ENCODE measurements at places on chromosomes 4 and X.
A peak's percentile ranks its signal among the peaks of the same experiment; 100 is the strongest.

DNA sequence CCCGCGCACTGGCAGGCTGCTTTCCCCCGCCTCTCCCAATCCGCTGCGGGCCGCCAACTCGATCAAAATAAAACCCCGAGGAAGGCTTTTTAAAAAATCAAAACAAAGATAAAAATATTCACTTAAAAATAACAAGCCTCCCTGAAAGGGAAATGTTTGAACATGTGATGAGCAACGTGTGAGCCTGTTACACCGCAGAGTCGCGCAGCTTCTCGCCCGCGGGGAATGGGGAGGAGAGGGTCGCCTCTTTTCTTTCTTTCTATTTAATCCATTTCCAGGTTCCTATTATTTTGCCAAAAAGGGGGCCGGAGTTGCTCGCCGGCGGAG is 326.0 kb upstream of the F9 start:
- no peak for DNase-seq

- no peak for DNase-seq
Measured at GRCh38 chr4:32697281-32697814, 1977.2 kb downstream of the PCDH7 start.

GRCh38 chrX:103376979-103377324 is 614 bp downstream of the BEX3 start:
- DNase-seq, result no peak

DNA sequence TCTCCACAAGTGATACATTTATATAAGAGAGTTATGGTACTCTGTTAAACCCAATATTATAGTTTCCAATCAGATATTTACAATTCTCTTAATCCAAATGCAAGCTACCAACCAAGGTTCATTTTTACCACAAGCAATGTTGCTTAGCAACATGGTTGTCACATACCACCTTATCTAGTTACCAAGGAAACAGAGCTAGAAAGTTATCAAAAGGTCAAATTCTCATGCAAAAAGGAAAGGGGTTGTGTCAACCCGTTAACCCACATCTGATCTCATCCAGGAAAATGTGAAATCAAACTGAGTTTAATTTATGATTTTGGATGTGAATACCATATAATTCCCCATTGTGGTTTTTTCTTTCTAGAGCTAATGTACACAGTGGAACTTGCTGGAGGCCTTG is 274.1 kb upstream of the MAGEB2 start:
- no peak for DNase-seq

DNA sequence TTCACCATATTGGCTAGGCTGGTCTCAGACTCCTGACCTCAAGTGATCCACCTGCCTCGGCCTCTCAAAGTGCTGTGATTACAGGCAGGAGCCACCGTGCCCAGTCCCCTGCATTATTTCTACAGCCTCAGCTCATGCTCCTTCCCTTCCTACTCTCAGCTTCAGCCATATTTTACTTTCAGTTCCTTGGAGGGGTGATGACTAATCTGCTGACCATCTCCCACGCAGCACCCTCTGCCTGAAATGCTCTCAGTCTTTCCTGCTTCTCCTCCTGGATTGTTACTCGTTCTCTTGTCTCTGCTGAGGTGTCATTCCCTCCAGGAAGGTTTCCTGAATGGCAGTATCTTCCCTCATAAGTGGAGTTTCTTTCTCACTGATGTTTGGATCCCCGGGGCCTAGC is 63.3 kb downstream of the MOSPD2 start:
- DNase-seq, result no peak

GRCh38 chrX:97968376-97969163 is 1084.9 kb downstream of the RPA4 start:
- DNase-seq, result no peak

DNA sequence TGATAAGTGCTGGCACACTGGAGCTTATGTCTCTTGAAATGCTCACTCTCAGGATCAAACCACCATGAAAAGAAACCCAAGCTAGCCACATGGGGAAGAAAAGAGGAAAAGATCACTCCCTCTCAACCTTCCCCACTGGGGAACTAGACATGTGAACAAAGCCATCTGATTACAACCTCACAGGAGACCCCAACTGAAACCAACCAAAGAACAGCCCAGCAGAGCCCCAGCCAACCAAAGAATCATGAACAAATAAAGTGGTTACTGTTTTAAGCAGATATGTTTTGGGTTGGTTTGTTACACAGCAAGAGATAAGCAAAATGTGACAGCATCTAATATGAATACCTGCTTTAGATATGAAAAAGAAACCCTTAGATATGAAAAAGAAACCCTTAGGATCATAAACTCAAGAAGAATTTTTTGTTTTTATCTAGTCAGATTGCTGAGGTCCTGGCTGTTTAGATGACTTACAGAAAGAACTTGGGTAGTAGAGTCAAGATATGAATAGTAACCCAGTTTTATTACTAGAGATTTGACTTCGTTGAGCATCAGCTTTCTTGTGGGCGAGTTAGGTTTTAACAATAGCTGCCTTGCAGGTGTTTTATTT is 23.7 kb upstream of the TLR7 start:
- no peak for DNase-seq

DNA sequence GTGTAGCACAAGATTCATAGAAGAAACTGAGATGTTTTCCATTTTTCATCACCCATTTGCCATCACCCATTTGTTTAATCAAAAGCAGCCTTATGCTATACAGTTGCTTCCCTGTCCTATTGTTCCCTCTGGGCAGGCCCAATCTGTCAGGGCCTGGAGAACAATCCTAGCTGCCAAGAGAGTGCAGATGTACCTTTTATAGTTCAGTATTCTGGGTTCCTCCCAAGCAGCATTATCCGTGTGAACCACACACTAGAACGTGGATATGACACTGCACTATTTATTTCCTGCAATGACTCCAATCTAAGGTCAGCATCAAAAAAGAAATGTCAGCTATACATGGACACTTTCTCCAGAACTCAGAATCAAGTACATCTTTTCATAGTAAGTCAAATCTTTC is 269.0 kb downstream of the ADGRA3 start:
- DNase-seq, result no peak

DNA sequence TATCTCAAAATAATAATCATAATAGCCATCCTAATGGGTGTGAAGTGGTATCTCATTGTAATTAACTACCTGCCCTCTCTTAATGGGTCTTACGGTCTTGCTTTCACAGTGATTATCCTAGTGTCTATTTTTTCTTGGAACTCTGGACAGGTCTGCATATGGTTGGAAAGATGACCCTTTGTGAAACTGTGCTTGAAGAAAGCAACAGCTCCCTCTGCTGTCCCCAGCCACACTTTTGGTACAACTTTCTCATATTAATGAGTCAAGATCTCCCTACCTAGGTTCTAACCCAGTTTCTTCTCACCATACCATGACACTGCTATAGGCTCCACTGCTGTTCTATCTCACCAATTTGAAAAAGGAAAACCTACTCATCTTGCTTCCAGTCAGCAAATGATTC is 2.4 kb downstream of the TFDP3 start:
- no peak for DNase-seq

GRCh38 chrX:41889317-41890025 is 33.9 kb downstream of the CASK start:
- DNase-seq, result peak; percentile 0

GRCh38 chr4:10730019-10730418 is 45.5 kb upstream of the CLNK start:
- DNase-seq, result no peak

- DNase-seq, result no peak
Measured at GRCh38 chrX:74293343-74293946, 10.5 kb upstream of the ZCCHC13 start.

GRCh38 chrX:71251466-71251973 is 2.4 kb downstream of the ZMYM3 start:
- DNase-seq, result no peak

DNA sequence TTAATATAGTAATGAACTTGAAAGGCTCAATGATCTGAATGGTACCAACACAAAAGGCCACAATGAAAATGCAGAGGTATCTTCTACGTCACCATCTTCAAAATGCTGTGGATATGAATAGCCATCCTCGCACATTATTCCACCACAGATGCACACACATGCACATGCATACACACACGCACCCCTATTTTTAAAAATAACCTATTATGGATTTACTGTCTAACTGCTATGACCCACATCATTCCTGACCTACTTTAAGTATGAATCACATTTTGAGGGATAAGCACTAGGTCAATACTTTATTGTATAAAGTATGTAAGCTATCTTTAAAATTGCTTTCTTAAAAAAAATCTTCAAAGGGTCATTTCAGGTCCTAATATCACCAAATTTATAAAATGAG is 24.4 kb upstream of the CORIN start:
- no peak for DNase-seq

- DNase-seq, result no peak
Measured at GRCh38 chr4:171288816-171289432, 524.3 kb upstream of the GALNTL6 start.

DNA sequence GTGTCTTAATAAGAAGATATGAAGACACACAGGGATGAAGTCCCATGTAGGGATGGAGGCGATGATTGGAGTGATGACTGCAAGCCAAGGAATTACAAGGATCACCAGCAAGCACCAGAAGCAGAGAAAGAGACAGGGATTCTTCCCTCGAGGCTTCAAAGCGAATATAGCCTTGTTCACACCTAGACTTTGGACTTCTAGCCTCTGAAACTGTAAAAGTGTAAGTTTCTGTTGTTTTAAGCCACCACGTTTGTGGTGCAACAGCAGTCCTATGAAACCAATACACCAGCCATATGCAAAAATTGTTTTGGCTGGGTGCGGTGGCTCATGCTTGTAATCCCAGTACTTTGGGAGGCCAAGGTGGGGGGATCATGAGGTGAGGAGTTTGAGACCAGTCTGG is 9.8 kb upstream of the PDS5A start:
- no peak for DNase-seq

DNA sequence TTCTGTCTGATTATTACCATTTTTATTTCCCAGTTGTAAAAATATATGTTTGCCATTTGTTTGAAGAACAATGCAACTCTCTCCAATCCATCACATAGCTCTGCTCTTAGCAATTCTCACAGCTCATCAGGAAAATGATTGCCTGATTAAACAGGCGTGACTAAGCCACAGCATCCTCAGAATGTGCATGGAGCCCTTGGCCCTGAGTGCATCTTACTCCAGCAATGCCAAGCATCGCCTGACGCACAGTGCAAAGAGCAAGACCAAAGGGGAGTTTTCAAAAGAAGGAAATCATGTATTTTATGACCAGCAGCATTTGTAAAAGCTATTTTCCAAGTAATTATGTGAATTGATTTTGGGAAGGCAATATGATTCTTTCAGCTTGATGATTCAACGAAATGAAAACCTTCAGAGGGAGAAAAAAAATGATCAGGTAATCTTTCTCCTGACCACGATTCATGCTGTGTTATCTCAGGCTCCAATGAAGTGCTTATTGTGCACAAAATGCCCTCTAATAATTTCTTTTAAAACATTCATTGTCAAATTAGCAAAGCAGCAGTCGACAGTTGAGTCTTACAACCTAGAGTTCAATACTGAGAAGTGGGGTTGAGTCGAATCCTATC is 138.0 kb upstream of the FAM9B start:
- no peak for DNase-seq

DNA sequence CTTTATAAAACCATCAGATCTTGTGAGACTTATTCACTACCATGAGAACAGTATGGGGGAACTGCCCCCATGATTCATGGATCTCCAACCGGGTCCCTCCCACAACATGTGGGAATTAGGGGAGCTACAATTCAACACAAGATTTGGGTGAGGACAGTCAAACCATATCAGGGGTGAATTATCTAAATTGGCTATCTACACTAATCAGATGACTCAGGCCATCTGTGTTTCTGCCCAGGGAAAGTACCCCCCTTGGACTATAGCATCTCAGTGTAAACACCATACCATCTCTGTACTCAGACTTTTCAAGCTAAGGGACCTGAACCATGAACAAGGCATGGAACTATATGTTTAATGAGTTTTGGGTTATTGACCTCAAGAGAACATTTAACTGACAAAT is 76.8 kb downstream of the LNX1 start:
- no peak for DNase-seq

GRCh38 chr4:108052558-108053120 is 63.0 kb downstream of the HADH start:
- DNase-seq, result no peak

DNA sequence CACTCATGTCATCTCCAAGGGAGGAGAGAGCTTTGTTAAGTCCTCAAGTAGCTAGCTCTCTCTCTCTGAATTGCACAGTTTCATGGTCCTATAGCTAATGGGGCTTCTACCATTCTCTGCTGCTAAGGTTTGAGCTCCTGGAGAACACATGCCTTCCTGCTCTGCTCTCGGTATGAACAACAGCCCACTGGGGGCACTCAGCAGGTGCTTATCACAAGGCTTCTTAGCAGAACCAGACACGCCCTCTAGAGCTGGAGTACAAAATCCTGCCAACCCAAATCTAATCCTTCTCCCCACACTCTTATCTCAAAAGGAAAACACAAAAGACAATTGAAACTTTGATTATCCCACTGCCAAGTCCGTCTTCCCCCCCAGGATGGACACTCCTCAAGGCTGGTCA is 176.5 kb downstream of the HS3ST1 start:
- DNase-seq, result no peak

- DNase-seq, result no peak
Measured at GRCh38 chr4:8170341-8170740, 11.7 kb upstream of the ABLIM2 start.

GRCh38 chr4:71181332-71181731 is 157.5 kb upstream of the SLC4A4 start:
- no peak for DNase-seq

- DNase-seq, result no peak
Measured at GRCh38 chrX:69618803-69619202, 2.9 kb downstream of the EDA start.

- no peak for DNase-seq
Measured at GRCh38 chrX:2627272-2627867, 63.7 kb upstream of the CD99 start.

GRCh38 chr4:6740347-6740746 is 24.4 kb downstream of the BLOC1S4 start:
- no peak for DNase-seq

- DNase-seq, result no peak
Measured at GRCh38 chrX:154043003-154043763, 23.5 kb upstream of the IRAK1 start.

- no peak for DNase-seq
Measured at GRCh38 chr4:89022426-89023128, 34.4 kb downstream of the FAM13A start.

DNA sequence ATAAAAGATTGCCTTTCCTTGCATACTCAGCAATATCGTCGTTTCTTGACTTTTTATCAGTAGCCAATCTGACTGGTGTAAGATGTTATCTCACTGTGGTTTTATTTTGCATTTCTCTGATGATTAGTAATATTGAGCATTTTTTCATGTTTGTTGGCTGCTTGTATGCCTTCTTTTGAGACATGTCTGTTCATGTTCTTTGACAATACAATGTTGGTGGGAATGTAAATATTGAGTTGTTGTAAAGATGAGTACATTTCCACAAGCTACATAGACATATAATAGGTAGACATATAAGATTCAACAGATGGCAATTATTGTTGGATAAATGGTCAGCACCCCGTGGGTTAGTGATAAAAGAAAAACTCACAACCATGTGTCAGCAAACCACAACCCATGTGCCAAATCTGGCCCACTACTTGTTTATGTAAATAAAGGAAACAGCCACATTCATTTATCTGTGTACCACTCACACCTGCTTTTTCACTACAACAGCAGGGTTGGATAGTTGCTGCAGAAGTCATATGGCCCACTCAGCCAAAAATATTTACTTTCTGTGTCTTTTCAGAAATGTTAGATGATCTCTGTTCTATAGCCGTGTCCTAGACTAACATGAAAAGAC is 153.1 kb upstream of the VCX start:
- no peak for DNase-seq

Data from brain pericyte (primary cell).